WERI-Rb-1 (cell line): ENCODE measurements at places on chromosomes 3 and 15.

- no peak for DNase-seq
These were observed 454.6 kb upstream of the ARPP21 start for GRCh38 chr3:35184775-35185174.

GRCh38 chr15:89502867-89503595 is 6.6 kb upstream of the RHCG start:
- DNase-seq = no peak

- DNase-seq = peak; percentile 12
These were observed 160.2 kb downstream of the FOXP1 start for GRCh38 chr3:71423151-71423906.

DNA sequence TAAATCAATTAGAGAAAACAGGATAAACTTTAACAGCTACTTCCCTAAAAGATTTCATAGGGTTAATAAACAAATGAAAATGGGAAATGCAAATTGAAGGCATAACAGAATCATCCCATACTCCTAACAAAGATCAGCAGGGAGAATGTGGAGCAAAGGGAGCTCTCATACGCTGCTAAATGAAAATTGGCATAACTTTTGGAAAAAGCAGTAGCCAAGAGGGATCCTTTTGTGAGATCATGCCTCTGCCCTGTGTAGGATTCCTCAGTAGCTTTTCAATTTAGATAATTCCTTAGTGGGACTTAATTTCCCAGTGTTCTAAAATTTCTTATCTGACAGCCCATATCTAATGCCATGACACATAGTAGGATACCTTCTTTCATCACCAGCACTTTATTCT is 18.2 kb downstream of the NIPA2 start:
- DNase-seq = no peak

DNA sequence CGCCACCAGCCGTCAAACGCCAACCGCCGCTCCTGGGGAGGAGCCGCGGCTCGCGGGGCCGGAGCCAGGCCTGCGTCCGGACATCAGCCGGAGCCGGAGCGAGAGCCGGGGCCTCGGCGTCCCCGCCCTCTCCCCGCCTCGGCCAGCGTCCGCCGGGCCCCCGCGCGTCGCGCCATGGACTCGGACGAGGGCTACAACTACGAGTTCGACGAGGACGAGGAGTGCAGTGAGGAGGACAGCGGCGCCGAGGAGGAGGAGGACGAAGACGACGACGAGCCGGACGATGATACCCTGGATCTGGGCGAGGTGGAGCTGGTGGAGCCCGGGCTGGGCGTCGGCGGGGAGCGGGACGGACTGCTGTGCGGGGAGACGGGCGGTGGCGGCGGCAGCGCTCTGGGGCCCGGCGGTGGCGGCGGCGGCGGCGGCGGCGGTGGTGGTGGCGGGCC is 359 bp downstream of the ARIH1 start:
- no peak for DNase-seq

DNA sequence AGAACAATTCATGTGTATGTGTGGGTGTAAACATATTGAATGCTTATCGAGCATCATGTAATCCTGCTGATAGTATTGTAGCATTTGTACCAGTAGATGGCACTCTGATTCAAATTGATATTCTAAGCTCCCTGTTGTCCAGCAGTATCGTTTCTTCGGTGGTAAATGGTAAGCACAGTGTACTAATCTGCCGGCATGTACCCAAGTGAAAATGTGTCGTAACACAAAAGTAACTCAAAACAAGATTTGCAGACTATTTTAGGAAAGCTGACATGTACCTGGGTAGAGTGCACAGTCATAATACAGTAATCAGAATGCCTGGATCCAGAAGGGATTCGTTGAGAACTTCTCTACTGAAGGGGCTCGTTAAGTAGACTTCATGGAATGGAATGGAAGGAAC is 31.7 kb upstream of the MNS1 start:
- peak; percentile 17 for DNase-seq
